NCI-H69 (cell line): ENCODE measurements at places on chromosomes 6 and 20.

GRCh38 chr6:24827970-24828369 is 29.3 kb upstream of the ARMH2 start:
- DNase-seq = no peak

DNA sequence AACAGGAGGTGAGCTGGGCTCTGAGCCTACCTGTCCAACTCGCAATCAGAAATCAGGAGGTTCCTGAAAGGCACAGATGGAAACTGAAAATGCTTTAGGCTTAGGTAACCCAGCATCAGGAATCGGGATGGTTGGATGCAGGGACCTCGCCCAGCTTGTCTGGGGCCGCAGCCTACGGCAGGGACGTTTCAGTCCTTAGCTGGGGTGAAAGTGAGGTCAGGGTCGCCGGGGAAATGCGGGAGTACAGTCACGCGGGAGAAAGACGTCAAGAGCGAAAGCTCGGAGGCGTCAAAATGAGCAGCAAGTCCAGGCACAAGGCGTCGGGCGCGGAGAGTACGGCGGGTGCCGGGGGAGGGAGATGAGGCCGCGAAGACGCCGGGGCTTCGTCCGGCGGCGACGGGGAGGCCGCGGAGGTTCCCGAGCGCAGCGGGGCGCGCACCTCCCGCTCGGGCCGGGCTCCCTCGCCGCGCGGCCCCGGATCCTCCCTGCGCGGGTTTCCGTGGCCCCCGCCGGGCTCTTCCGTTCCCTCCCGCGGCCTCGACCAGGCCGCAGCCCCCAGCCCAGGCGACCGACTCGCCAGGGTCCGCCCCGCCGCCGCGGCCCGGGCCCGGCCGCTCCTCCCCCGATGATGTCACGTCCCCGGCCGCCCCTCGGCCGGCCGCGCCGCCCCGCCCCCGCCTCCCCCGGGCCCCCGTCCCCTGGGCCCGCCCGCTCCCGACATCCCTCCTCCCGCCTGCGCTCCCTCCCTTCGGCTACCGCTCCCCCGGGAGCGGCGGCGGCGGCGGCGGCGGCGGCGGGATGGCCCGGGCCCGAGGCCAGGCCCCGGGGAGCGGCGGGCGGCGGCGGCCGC is at the start of gene EBF4:
Gene EBF4 (plus strand): TSS at position 745 of the 850 bp plus-strand sequence. CDS start 866 bp downstream, outside the sequence.
- DNase-seq = peak; percentile 68

DNA sequence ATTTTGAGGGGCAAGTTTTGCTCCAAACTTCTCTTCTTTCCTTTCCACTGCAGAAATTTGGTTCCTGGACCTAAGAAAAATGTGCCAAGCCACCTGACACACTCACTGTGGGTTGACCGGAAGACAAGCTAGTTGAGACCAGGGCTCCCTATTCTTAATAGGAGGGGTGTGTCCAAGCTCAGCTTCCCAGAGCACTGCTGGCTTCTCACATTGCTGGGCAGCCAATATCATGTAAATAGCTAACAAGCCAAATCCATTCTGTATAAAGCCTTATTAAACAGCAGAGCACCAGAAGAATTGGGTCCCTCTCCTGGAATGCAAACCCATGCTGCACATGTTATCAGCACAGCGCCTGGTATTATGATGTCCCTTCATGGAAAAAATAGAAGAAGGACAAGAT is 17.0 kb upstream of the SAMD3 start:
- DNase-seq = no peak

- DNase-seq = no peak
Measured at GRCh38 chr20:61846741-61847419, 218.8 kb downstream of the TAF4 start.

DNA sequence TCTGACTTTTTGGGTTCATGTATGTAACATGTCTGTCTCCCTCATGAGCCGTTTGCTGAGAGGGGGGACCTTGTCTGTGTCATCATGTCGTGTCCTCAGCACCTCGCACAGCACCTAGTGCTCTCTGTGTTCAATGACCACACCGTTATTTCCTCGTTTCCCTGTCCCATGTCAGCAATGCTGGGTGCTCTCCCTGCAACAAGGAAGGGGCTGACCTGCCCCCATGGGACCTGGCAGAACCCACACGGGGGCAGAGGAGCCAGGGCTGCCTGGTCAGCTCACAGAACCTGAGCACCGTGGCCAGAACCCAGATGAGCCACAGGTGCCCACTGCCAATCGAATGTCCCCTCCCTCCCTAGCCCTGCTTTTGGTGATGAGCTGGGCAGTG is 7.3 kb downstream of the ADA start:
- DNase-seq = no peak

- peak; percentile 69 for DNase-seq
Measured at GRCh38 chr20:8535403-8536261, 403.6 kb downstream of the PLCB1 start.

- peak; percentile 3 for DNase-seq
Measured at GRCh38 chr20:44967207-44967807, 995 bp downstream of the STK4 start.

- DNase-seq = peak; percentile 77
Measured at GRCh38 chr6:91273729-91274128, 686.9 kb upstream of the MAP3K7 start.

GRCh38 chr20:10423735-10424134 is 10.3 kb downstream of the MKKS start:
- no peak for DNase-seq
